Activated CD4-positive, alpha-beta T cell treated with anti-CD3 and anti-CD28 coated beads, Interleukin-10, Interleukin-2, amounts not matched to agents 100 ng/mL and 50 ng/mL, durations not matched to agents 16 hours and 8 hours (primary cell): ENCODE measurements at places on chromosomes 5 and 9.

DNA sequence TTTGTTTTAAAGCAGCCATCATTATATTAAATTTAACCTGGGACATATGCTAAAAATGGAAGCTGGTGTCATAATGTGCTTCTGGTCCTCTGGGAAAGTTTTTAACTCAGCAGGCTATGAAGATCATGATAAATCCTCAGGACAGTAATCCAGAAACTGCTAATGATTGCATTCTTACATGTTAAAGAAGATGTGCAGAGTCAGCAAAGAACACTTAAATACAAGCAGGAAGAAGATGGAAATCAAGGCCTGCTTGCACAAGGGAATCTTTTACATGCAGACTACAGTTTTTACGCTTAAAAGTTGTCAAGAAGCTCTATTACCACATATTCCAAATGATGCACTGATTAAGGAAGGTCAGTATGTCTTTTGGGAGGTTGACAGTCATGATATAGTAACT is 246.0 kb upstream of the PTPRD start:
- DNase-seq = no peak

GRCh38 chr5:79509244-79509885 is 4.6 kb downstream of the HOMER1 start:
- no peak for DNase-seq

- no peak for DNase-seq
These were observed 5.5 kb downstream of the CDC37L1 start for GRCh38 chr9:4684820-4685219.

DNA sequence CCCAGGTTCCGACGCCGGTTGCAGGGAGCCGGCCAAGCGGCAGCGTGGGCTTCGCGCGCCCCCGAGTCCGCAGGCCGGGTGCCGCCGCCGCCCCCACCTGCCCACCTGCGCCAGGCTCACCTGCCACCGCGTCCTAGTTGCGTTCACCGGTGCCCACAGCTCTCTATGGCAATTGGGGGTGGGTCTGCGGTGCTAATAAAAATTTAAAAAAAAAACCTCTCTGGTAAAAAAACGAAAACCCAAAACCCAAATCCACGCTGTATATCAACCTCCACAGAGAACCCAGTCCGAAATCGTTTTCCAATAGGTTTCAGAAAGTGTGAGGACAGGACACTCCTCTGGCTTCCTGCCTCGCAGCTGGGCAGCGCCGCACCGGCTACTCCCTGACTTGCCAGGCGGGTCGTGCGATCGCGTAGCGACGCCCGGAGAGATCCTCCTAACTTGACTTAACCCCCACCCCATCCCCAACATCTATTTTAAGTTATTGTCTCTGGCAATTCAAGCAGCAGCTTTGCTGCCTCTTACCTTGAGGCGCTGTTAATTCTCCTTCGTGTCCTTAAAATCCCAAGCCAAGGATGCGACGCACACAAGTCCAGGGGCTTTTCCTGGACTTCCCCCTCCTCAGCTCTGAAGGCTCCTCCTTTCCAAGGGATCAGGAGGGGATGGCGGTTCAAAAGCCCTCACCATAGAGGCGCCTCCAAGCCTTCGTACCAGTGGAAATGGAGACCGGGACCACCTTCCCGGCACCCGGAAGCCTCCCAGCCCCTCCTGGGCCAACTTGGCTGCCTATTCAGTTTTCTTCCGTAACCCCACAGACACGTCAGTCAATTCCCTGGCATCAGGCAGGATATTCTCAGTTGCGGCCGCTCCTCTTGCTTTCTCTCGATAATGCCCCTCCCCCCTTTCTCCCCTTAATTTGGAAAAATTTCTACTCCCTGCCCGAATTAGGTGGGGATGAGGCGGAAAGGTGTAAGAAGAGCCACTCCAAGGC is 1639.4 kb upstream of the C9orf72 start:
- DNase-seq = no peak

DNA sequence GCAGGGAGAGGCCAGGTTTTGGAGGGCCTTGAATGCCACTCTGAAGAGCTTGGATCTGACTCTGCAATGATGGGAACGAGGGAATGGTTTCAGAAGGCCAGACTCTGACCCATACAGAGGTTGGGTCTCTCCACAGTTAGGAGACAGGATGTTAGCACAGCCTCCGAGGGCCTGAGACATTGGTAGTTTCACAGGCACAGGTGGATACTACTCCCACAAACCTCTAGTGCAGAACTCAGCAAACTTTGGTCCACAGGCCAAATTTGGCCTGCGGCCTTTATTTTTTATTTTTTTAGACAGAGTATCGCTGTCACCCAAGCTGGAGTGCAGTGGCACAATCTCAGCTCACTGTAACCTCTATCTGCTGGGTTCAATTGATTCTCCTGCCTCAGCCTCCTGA is 2.9 kb downstream of the GNPDA1 start:
- no peak for DNase-seq

- DNase-seq = peak; percentile 43
These were observed 80.0 kb upstream of the TUT7 start for GRCh38 chr9:86434039-86434726.

- DNase-seq = peak; percentile 32
These were observed 37.9 kb downstream of the CYFIP2 start for GRCh38 chr5:157303667-157304327.

- no peak for DNase-seq
These were observed 214.4 kb downstream of the EFNA5 start for GRCh38 chr5:107456281-107456715.

DNA sequence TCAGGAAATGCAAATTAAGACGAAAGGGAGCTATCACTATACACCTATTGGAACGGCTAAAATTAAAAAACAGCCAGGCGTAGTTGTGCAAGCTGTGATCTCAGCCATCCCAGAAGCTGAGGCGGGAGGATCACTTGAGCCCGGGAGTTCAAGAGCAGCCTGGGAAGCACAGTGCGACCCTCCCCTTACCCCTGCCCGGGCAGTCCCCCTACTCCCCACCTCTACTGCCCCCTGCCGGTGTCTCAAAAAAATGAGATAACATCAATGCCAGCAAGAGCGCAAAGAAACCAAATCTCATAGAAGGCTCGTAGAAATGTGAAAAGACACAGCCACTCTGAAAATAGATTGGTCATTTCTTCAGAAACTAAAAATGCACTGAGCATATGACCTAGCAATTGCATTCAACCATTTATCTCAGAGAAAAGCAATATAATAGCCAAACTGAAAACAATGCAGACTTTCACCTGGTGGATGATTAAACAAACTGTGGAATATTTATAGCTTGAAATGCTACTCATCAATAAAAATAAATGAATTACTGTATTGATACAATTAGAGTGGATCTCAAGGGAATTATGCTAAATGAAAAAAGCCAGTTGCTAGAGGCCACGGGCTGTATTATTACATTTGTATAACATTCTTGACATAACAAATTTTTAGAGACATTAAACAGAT is 20.6 kb downstream of the OR2V2 start:
- peak; percentile 61 for DNase-seq

DNA sequence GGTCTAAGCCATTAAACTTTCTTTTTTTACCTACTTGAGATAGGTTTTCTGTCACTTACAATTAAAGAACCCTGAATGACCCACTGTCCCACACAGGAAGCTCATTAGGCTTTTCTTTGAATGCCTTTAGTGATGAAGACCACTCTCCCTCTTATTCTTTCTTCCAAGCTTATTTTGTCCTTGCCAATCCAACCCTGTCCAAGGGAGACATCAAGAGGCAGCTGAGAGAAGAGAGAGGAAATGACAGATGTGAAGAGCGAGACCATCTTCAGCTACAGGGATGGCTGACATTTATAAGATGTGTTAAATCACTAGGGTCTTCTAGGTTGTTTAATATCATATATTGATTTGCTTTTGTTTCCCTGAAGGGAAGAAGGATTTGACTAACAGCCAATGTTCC is 133.5 kb downstream of the FAM114A2 start:
- DNase-seq = no peak

GRCh38 chr5:179298181-179298993 is 46.9 kb downstream of the ADAMTS2 start:
- no peak for DNase-seq

DNA sequence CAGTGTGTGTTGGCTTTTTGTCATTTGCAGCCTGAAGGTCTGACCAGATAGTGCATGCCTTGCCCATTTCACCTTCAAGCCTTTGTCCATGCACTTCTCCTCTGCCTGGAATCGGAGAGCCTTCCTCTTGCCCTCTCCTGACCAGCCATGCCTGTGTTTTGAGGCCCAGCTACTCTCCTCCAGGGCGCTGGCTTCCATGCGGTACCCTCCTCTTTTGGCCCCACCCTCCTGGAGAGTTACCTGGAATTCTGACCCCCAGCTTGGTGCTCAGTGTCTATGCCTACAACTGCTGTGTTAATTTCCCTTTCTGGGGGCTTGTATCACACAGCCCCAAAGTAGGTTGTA is 52.5 kb downstream of the CXXC5 start:
- DNase-seq = no peak

GRCh38 chr5:144329681-144330080 is 159.0 kb downstream of the KCTD16 start:
- no peak for DNase-seq

GRCh38 chr9:115988701-115989100 is 164.9 kb upstream of the PAPPA start:
- no peak for DNase-seq

DNA sequence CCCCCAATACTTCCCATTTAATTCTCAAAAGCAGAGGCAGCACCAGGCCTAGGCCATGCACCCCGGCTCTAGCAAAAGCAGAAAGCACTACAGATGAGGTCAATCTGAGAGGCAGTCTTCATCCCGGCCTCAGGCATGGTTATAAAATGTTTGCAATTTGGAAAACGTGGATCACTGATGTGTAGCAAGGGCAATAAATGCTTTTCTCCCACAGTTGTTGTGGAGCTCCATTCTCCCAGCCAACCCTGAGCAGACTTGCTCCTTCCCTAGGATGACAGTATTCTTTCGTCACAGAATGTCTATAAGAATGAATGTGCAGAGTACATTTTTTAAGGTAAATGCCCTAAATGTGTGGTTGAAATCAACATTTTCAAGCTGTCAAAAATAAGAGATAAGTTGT is 157.3 kb upstream of the DAPK1 start:
- DNase-seq = no peak

- no peak for DNase-seq
These were observed 34.3 kb upstream of the LAMC3 start for GRCh38 chr9:130974697-130975096.

- DNase-seq = peak; percentile 88
These were observed 9.0 kb downstream of the CD274 start for GRCh38 chr9:5459289-5459829.

- DNase-seq = no peak
These were observed 15.3 kb upstream of the ELAVL2 start for GRCh38 chr9:23841304-23841703.

- DNase-seq = peak; percentile 27
These were observed at the start of gene CFAP77 for GRCh38 chr9:132409828-132410528. Gene CFAP77 (plus strand): TSS chr9:132410211. CDS start chr9:132410272, 61 bp downstream.

- no peak for DNase-seq
These were observed 115.7 kb upstream of the MPDZ start for GRCh38 chr9:13395156-13395555.

DNA sequence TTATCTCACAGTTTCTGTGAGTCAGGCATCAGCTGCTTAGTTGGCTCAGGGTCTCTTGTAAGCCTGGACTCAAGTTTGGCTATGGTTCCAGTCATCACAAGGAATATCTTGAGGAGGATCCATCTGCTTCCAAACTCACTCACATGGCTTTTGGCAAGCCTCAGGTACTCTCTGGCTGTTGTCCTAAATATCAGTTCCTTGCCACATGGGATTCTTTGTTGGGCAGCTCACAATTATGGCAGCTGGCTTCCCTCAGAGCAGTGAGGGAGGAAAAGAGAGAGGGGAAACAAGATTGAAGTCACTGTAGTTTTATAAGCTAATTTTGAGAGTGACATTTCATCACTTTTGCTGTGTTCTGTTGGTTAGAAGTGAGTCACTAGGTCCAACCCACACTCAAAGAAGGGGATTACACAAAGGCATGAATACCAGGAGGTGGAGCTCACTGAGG is 144.5 kb downstream of the GCNT1 start:
- DNase-seq = peak; percentile 34

- DNase-seq = no peak
These were observed 148.2 kb downstream of the SMARCA2 start for GRCh38 chr9:2163231-2163885.

GRCh38 chr5:153043886-153044285 is 446.6 kb upstream of the GRIA1 start:
- DNase-seq = no peak

- no peak for DNase-seq
These were observed 52.3 kb upstream of the APC start for GRCh38 chr5:112685386-112685785.

GRCh38 chr9:74726581-74726980 is 161.1 kb downstream of the TRPM6 start:
- no peak for DNase-seq

DNA sequence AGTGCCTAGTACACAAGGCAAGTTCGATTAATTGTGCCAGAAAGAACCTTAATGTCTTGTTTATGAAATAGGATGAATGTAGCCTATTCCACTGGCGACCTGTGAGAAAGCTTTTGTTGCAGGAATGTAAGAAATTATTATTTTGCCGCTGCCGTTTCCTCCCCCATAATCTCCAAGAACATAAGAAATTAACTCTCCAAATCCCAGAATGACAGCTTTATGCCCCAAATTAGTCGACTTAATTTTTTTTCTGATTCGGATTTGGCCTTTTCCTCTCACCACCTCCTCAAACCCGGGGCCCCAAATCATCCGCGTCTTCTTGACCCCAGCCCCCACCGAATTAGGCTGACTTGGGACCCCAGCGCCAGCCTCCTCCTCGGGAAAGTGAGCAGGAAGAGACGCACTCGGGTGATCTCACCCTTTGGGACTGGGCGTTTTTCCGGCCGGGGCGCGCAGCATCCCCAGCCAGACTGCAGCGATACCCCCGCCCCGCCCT is 682 bp upstream of the SPTAN1 start:
- DNase-seq = no peak

DNA sequence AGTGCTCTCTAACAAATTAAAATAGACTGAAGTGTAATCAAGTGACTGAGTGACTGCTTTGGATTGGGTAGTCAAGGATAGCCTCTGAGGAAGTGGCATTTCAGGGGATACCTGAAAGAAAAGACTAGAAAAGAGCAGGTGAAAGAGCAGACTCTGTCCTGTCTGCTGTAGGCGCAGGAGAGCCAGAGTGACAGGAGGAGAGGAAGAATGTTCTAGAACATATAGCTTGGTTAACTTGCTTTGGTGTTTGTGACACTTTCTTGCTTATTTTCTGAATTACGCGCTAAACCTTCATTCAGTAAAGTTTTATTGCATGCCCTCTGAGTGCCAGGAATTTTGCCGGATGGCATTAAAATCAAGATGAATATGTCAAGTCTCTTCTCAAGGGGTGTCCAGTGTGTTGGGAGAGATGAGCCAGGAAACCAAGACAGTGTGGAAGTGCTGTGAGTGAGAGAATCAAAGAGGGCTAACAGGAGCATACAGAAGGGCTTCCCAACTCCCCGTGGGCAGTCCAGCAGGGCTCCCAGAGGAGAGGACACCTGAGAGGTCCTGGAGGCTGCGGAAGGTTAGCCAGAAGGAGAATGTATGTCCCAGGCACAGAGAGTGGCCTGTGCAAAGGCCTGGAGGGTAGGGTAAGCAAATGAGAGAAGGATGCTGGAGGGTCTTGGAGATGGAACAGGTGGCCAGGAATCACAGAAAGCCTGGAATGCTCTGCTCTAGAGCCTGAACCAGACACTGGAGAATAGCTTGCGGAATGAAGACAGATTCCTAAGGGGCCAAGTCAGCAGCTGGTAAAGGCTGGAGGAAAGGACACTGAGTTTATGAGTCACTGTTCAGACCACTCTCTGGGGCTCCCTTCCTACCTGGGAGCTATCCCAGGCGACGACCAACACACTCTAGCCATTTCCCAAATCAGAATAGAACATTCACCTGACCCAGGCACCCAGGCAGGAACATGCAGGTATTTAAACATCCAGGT is 59.3 kb downstream of the SLC22A5 start:
- no peak for DNase-seq
